H1 (cell line): ENCODE measurements at places on chromosomes 2 and 18. TPM values are rescaled to one million over a fixed set of nuclear protein-coding genes. Genes with fewer than 3 reads are reported as not detected.

- DNase-seq = no peak
These were observed 13.1 kb downstream of the CLEC4F start for GRCh38 chr2:70807102-70807827.

GRCh38 chr2:36805635-36806224 lies 109.2 kb downstream of the VIT start:
- no peak for DNase-seq

DNA sequence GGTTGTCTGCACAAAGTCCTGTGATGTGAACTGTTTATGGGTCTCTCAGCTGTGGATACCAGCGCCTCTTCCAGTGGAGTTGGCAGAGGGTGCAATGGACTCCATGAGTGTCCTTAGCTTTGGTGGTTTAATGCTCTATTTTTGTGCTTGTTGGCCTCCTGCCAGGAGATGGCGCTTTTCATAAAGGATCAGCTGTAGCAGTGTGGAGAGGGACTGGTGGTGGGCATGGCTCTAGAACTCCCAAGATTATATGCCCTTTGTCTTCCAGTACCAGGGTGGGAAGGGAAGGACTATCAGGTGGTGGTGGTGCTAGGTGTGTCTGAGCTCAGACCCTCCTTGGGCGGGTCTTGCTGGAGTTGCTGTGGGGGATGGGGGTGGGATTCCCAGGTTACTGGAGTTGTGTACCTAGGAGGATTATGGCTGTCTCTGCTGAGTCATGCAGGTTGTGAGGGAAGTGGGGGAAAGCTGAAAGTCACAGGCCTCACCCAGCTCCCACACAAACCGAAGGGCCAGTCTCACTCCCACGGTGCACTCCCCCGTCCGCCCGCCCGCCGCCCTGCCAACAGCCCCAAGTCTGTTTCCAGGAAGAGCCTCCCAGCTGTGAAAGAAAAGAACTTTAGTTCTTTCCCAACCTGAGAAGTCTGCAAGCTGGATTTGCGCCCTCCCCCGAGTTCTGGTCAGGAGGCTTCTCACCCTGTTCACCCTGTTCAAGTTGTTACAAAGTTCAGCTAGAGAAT lies 108.1 kb downstream of the MARCO start:
- DNase-seq = no peak

Gene CPLX4
- not detected in 2 replicates for total RNA-seq

Gene CNDP1
- not detected in 2 replicates for total RNA-seq

Gene KCNG2
- total RNA-seq = 0.19 TPM in 1 of 2 replicates, not detected in the other

Gene SCYGR5
- not detected in 2 replicates for total RNA-seq

Gene CSRNP3
- total RNA-seq = 6.5 and 6.7 TPM in 2 replicates
